ENCODE measurements at places on chromosomes 6 and 20.

- DNase-seq: no peak
Observed at GRCh38 chr6:140653506-140653905, 1279.1 kb upstream of the CITED2 start.

- no peak for DNase-seq
Observed at GRCh38 chr6:12258591-12259075, 31.5 kb upstream of the EDN1 start.

DNA sequence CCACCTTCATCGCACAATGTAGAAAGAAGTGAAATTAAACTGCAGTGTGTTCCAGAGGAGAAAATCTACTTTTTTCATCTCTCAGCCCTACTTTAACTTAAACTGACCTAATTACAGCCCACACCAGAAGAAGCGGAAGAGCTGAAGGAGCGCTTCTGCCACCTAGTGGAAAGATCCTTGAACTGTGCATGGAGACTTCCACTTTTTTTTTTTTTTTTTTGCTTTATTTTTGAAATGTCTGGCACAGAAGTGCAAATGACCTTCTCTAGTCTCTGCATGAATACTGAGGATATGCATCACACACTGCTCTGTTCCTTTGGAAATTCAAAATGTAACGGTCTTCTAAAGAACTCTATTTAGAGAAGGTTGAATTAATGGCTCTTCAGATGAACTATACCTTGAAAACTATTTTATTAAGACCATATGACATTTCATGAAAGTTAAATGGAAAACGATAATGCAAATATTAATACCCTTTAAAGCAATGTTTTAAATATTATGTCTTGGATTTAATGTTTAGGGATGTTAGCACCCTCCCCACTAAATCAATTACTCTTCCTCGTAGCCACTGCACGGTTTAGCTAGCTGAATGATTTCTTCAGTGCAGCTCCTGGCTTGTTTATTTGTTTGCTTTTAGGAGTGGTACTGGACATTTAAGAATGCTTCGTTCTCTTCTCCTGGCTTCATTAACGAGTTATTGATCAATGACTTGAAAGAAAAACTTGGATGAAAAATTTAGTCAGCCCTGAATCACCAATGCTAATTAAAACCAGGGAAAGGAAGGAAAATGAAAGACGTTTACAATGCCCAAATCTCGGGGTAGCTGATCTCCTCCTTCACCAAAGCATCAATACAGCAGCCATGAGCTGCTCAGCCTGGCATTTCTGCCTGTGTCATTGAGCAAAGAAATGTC is 569.6 kb upstream of the GJE1 start:
- DNase-seq: peak; percentile 87

DNA sequence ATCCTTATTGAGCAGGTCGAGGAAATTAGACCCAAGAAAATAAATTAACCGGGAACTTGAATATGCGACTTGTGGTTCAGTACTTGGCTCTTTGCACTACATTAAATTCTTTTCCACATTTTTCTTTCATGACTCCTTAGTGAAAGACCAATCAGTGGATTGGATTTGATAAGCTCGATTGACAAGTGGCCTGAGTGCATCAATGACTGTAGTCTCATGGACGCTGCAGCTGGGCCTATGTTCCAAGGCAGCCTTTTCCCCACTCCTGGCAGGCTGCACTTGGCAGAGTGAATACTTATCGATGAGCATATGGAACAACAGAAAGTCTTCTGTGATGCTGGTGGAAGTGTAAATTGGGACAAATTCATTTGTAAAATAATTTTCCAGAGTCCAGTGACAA is 210.8 kb upstream of the EXOC2 start:
- no peak for DNase-seq

DNA sequence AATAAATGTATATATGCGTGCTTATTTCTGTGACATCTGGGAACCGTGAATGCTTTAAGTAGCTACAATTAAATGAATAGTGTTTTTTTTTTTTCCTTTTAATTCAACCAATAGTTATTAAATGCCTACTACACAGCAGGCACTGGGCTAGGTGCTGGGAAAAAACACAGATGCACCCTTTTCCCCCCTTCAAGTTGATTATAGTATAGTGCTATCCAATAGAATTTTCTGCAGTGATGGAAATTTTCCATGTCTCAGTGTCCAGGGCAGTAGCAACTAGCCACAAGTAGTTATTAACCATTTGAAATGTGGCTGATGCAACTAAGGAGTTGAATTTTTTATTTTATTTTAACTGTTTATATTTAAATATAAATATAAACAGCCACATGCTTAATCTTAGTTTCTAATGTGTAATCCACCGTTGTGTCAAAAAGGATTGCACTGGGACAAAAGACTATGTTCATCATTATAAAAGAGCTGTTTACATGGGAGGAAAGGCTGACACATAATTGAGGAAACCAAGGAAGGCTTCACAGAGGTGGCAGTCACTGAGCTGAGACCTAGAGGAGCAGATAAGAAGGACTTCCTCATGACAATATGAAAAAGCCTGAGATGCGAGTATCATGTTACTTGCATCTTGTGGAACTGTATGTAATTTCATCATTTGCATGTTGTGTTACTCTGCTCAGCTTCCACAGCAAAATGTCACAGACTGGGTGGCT is 261.2 kb upstream of the PLCB4 start:
- DNase-seq: no peak

DNA sequence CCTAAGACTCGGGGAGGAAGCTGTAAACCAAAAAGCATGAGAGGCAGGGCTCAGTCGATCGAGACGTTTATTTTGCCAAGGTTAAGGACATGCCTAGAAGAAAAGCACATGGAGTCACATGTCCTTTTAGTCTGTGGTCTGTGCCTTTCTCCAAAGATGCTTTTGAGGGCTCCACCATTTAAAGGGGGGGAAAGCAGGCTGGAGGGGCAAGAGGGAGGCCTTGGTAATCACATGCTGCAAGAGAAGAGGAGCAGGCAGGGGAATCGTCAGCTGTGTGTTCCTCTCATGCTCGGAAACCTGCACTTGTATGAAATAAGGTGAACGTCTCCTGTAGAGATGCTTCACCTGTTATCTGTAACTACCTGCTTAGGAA is 9.1 kb upstream of the YTHDF1 start:
- DNase-seq: no peak

DNA sequence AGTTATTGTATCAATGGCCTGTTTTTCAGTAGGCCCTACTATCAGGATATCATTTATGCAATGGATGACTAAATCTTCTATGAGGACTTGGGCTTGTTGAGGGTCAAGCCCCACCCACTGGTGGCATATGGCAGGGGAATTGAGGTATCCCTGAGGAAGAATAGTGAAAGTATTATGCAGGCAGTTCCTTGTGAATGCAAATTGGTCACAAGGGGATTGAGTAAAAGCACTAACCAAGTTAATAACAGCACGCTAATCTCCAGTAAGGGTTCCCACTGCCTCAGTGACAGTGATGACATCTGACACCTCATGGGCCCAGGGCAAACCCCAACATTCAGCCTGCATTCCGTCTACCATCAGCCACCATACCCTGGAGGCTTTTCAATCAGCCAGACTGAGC is 14.9 kb downstream of the BPIFA1 start:
- peak; percentile 51 for DNase-seq

DNA sequence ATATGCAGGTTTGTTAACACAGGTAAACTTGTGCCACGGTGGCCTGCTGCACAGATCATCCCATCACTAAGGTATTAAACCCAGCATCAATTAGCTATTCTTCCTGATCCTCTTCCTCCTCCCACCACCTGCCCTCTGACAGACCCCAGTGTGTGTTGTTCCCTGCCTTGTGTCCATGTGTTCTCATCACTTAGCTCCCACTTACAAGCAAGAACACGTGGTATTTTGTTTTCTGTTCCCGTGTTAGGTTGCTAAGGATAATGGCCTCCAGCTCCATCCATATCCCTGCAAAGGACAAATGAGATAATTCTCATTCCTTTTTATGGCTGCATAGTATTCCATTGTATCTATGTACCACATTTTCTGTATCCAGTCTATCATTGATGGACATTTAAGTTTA is 294.0 kb downstream of the PKHD1 start:
- no peak for DNase-seq

DNA sequence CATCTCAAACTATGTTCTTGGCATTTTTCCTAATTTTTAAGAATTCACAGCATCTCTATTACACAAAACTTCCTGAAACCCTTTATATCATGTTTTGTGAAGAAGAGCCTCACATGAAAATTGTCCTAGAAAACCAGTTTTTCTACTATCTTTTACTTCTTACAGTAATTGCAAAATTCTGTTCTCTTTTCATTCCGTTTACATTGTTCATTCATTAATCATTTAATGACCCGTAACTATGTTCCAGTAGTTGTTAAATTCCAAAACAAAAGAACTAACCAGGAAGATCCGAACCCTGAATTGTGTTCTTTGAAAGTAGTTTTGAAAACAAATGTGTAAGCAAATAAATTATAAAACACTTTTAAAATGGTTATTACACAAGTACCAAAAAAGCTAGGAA is 597.0 kb downstream of the EYS start:
- DNase-seq: no peak

- DNase-seq: no peak
Observed at GRCh38 chr6:166317261-166318212, 9.3 kb upstream of the PRR18 start.

GRCh38 chr20:61830241-61830930 is 235.3 kb downstream of the TAF4 start:
- DNase-seq: peak; percentile 46

- DNase-seq: no peak
Observed at GRCh38 chr6:24922170-24922569, 13.6 kb downstream of the RIPOR2 start.

GRCh38 chr6:158056355-158056754 is 74.7 kb downstream of the SYNJ2 start:
- DNase-seq: no peak

GRCh38 chr6:56235245-56235644 is 12.1 kb downstream of the COL21A1 start:
- DNase-seq: no peak
